ENCODE measurements at places on chromosomes 7 and 10.

DNA sequence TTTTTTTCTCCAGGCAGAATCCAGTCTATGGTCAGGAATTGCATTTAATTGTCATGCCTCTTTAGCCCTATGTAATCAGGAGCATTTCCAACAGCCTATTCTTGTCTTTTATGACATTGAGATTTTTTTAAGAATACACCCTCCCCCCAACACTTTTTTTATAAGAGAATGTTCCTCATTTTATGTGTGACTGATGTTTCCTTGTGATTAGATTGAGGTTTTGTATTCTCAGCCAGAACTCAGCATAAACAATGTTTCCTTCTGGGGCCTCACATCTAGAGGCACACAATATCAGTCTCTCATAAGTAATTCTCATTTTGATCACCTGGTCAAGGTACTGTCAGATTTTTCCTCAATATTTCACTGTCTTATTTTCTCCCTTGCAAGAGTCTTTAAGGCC is 193.4 kb upstream of the PDE1C start:
- DNase-seq: no peak

- DNase-seq: no peak
These were observed 13.7 kb upstream of the ZNF777 start for GRCh38 chr7:149474309-149475120.

GRCh38 chr7:52727632-52728031 is 307.8 kb upstream of the POM121L12 start:
- no peak for DNase-seq

DNA sequence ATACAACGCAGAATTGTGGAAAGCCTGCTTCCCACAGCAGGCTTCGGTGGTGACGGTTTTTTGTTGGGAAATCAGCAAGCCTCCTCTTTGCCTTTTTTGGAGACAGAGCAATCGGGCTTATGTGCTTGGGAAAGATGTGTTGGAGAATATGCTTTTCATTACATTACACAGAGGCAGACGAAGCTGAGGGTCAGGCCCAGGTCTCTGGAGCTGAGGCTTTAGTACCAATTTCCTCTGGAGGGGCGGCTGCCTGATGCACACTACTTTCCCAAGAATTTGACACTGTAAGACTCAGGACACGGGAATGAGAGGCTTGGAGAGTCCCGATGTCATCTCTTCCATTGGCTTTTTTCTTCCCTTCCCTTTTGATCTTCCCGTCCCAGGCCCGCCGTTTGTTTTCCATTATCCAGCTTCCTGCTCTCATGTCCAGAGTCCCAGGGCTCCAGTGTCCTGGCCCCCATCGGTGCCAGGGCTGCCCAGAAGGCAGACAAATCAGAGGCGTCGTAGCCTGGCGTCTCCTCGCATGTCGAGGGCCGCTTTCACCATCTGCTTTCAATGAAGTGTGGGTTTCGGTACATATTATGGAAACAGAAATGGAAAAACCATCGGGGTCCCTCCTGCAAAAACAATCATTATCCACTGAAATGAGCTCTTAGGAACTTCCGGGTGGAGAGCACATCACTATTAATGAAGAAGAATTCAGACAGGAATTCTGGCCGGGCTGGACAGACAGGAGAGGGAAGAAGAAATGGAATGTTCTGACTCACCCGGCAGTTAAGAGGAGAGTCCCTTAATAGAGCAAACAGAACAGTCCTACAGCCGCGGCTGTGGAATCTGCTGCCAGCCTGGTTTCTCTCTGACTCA is 123.0 kb upstream of the JCAD start:
- DNase-seq: no peak

- DNase-seq: no peak
These were observed 272.1 kb downstream of the SDK1 start for GRCh38 chr7:3573151-3573550.

DNA sequence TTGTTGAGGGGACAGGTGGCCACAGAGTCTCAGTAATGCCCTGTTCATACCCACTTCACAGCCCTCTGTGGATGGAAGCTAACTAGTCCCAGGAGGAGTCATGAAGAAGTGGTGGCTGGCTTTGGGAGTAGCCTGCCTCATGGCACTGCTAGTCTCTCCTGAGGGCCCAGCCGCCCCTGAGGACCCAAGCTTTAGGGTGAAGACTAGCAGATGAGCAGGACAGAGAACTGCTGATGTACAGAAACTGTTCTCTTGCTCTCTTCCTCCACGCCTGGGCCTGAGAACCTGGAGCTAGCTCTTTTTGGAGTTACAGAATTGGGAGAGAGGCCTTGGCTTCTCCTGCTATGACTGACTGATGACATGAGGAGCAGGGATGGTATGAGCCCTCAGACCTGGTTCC is 99.2 kb downstream of the RAMP3 start:
- DNase-seq: no peak

DNA sequence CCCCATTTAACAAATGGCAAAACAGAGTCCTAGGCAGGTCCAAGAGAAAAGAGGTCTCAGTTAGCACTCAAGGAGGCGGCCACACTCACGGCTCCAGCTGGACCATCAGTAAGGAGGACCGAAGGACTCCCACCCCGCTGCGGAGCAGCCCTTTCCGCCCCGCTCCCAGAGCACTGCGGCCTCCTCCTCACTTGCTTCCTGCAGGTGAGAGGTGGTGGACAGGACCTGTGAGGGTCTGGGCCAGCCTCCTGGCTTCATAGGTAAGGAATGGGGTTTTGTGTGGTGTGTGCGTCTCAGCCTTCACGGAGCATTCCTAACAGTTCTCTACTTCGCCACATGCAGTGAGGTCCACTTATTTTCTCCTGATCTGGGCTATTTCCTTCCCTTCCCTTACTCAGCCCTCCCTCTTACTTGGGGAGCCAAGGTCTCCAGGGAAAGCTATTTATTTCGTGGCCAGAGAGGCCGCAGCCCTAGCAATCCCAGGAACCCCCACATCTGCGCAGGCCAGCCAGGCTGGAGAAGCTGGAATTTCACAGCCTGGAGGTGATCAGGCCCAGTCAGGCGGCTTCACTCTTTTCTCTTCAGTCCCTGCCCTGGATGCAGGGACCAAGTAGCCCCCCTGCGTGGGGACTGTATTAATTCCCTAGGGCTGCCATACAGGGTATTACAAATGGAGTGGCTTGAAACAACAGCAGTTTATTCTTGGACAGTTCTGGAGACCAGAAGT is 45.9 kb downstream of the ZNF783 start:
- DNase-seq: no peak

Data from suppressor macrophage treated with lipopolysaccharide for 4 hours (primary cell).